ENCODE measurements at places on chromosomes 6 and 20.

DNA sequence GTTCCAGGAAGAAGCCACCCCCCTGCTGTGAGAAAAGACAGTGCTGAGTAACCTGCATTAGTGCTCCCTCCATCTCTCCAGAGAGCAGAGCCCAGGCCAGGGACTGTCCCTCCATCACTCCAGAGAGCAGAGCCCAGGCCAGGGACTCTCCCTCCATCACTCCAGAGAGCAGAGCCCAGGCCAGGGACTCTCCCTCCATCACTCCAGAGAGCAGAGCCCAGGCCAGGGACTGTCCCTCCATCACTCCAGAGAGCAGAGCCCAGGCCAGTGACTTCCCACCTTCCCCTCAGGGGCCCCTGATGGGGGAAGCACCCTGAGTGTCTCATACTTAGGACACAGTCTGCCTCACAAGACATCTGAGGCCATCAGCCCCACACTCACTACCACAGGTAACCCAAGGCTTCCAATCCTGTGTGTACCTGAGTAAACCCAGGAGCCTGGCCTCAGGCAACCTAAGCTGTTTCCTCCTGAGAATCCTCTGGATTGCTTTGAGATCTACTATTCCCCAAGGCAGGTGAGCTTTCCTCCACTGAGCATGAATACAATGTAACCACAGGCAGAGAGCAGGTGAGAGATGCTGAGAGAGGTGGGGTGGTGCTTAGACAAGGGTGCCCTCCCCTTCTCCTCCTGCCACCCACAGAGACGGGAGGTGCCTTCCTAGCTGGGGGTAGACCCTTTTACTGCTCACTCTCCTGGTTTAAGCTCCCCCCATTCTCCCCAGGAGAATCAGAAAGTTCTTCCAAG, 4.9 kb downstream of the TBXT start:
- no peak for DNase-seq

GRCh38 chr6:21143645-21144044, 449.9 kb upstream of the SOX4 start:
- no peak for DNase-seq

GRCh38 chr6:42281570-42281969, 63.9 kb upstream of the MRPS10 start:
- DNase-seq = no peak

GRCh38 chr6:43780293-43780692, 10.3 kb downstream of the VEGFA start:
- no peak for DNase-seq

GRCh38 chr6:140046016-140046632, 671.7 kb upstream of the CITED2 start:
- DNase-seq = no peak

DNA sequence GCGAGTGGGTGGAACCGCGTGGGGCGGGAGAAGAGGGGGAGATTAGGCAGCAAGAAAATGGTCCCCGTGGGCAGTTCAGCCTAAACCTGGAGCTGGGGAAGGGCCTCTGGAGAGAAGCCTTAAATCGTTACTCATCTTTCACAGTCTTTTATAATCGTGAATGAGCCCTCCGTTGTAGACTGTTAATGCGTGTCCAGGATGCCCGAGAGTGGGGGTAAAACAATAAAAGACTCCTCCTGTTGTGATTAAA, 11.0 kb upstream of the ELOVL5 start:
- DNase-seq = no peak

DNA sequence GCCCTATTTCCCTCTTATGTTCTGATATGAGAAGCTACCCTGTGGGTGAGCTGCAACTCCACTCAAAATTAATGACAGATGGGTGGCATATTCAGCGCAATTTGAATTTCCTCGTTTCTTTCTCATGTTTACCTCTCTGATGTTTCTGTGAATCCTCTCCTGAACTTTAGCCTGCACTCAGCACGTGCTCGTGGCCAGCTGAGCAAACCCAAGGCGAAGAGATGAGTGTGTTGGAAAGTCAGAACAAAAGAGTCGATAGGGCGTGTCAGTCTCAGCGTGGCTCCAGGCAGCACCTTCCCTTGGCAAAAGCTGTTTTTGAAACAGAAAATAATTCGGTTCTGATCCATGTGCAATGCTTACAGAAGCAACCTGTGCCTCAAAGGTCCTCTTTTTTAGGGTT, 226.1 kb upstream of the GMDS start:
- DNase-seq = no peak

DNA sequence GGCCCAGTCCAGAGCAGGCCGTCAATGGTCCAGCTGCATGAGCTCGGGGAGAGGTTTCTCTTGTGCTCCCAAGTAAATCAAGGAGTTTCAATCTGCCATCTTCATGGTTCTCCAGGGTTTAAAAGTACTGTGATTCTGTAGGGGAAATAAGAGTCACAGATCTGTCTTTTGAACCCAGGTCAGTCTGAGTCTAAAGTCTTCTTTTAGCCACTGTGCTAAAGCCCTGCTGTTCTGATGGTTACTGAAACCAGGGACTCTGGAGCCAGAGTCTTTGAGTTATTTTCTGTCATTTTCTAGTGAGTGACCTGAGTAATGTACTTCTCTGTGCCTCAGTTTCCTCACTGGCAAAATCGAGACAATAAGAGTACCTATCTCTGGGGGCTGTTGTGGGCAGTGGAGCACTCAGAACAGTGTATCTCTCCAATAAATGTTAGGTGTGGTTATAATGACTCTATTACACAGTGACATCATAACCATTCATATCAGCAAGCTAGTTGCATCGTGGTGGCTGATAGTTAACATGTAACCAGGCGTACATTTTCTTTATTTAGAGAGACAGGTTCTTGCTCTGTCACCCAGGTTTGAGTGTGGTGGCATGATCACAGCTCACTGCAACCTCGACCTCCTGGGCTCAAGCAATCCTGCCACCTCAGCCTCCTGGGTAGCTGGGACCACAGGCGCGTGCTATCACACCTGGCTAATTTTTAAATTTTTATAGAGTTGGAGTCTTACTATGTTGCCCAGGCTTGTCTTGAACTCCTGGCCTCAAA, 74.6 kb upstream of the KCNG1 start:
- no peak for DNase-seq

- DNase-seq = no peak
Observed at GRCh38 chr6:134343066-134343465, 25.2 kb upstream of the SGK1 start.

GRCh38 chr20:48748556-48748955, 79.2 kb downstream of the PREX1 start:
- no peak for DNase-seq

GRCh38 chr6:121443971-121444541, 8.6 kb downstream of the GJA1 start:
- no peak for DNase-seq

DNA sequence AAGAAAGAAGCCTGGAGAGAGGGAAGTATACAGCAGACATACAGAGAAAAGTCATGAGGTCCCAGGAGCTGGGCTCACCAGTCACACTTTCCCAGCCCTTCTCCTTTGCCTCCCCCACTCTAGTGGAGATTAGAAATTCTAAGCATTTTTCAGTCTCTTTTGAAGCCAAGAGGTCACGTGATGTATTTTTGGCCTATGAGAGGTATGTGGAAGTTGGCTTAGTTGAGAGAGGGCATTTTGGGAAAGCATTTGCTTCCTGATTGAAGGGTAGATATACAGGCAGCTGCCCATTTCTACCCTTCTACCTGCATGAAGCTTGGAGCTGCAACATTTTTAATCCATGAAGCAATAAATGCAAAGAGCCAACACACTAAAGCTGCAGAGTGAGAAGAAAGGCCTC, 106.0 kb upstream of the TNFAIP3 start:
- DNase-seq = no peak

DNA sequence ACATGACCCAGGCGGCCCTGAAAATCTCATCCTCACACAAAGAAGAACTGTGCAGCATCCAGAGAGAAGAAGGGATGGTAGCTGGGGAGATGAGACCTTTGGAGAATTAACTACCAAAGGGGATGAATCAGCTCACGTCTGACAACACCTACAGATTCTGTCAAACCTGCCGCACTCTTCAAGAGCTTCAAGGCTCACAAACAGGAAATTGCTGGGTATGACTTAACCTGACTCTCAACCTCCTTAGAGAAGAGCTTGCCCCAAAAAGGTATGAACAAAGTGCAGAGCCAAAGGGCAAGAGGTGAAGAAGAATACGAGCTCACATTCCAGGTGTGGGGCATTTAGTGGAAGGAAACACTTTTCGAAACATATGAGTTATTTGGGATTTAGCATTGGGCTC, 139.8 kb downstream of the BACH2 start:
- DNase-seq = no peak

GRCh38 chr20:546353-546752, 2.8 kb upstream of the CSNK2A1 start:
- DNase-seq = no peak

DNA sequence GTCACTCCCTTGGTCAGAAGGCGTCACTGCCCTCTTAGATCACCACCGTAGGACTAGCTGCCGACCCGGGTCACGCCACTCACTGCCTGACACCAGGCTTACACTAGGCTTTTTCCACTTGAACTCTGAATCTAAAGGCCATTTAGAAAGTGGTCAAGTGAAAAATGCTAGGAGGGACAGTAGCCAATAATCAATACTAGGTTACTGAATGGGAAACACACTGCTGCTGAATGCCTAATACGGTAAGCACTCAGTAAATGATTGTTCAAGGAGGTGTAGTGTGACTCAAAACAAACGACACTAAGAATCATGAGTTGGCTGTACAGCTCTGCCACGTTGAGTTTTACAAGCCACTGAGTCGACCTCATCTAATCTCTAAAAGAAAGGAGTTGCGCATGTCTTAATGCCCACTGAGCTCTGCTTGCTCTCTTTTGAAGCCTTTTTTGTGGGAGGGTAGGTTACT, 760 bp upstream of the IBTK start:
- DNase-seq = no peak

GRCh38 chr20:46852313-46852712, 42.3 kb upstream of the EYA2 start:
- no peak for DNase-seq

DNA sequence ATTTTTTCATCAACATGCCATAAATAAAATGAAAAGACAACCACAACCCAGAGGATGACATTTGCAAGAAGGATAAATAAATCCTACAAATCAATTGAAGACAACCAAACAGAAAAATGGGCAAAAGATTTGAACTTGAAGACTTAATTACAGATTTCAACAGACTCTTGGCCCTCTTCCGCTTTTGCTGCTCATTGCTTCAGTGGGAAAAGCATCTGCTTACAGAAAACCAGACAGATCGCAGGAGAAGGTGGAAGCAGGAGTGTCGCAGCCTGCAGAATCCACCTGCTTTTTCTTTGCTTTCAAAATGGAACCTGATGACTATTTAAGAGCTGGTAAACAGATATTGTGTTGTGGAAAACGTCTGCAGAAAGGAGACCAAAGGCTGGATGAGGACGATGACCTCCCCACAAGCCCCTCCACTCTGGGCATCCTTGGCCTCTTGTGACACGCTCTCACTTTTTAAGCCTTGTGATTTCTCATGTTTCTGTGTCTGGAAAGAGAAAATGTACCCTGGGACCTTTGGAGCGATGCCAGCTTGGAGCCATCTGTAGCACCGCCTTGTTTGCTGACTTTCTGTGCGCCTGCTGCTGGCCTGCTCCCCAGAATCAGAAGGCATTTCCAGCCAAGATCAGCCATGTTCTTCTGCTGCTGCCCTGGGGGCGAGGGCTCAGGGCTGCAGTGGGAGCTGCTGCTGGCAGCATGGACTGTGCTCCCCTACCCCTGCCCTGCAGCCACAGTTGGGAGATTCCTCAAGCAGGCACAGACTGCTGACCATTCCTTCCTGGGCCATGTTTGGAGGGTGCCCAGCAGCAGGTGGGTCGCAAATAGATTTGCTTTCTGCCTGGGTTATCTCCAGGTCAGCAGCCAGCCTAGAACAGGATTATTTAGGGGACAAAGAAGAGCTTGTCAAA, 3.6 kb upstream of the CSTL1 start:
- DNase-seq = no peak

GRCh38 chr6:115947966-115948541, 112.6 kb downstream of the FRK start:
- DNase-seq = no peak

- DNase-seq = no peak
Observed at GRCh38 chr20:57999465-58000111, 228.9 kb downstream of the ANKRD60 start.

- peak; percentile 39 for DNase-seq
Observed at GRCh38 chr20:33915726-33916331, 77.9 kb upstream of the RALY start.

GRCh38 chr6:130713144-130713543, 114.1 kb upstream of the SMLR1 start:
- DNase-seq = no peak

Measured in erythroblast (primary cell).